Central memory CD8-positive, alpha-beta T cell (primary cell): ENCODE measurements at places on chromosomes 3 and 15.

DNA sequence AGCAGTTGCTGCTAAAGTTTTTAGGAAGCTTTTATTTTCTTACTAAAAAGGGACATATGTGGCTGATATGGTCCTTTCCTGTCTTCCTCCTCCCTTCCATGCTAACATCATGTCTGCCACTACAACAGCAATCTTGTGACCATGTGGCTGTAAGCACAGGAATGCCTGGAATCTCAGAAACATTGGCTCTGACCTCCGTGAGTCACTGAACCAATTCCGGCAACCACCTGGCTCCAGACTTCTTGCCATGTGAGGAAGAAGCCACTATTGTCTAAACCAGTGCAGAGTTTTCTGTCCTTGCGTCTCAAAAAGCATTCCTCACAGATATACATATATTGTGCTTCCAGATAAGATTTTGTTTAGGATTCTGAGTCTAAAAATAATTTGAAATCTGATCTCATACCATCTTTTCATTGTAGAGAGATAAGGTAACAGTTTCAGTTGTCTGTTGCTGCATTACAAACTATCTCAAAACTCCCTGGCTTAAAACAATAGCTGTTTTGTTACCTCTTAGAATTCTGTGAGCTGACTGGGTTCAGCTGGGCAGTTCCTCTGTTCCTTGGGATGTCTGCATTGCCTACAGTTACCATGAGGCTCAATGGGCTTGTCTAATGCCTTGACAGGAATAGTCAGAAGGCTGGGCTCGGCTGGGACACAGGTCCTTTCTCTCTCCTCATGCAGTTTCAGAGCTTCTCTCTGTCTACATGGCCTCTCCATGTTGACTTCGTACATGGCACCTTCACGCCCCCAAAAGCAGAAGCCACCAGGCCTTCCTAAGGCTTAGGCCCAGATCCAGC lies 77.3 kb upstream of the MAGI1 start:
- DNase-seq, result no peak

DNA sequence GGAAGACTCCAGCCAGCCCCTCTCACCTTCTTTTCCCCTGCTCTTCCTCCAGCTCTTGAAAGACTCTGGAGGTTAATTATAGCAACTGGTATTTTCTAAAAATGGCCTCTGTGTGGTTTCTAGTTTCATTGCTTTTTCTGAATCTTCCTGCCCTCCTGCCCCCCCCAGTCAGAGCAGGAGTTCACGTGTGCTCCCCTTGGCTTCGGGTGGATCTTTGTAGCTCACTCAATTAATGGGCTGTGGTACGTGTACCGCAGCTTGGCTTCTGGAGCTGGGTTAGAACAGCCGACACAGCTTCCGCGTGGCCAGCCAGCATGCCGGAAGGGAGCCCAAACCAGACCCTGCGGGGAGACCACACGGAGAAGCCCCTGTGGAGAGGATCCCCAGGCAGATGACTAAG lies 31.5 kb downstream of the TM2D3 start:
- DNase-seq, result no peak

GRCh38 chr3:159047361-159047760 lies 245.5 kb downstream of the MFSD1 start:
- no peak for DNase-seq

DNA sequence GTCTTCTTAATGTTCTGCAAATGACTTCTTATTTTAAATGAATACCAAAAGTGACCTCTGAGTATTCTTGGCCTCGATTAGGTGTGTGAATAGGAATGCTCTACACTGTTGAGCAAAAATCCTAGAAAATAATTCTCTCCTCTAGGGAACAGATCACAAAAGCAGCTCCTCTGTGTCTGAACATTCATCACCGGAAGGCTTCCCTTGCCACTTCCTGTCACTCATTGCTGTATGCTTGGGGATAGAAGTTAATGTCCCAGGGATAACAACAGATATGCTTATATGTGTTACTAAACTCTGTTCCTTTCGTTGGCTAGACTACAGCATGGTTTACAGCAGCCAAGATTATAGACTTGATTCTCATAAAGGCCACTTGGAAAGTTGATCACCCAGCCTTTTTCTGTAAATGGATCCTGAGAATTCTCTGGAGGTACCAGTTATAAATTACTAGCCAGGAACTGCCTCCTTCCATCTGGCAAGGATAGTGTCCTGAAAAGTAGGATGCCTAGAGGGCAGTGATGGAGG lies 16.0 kb upstream of the PTX3 start:
- no peak for DNase-seq
